Stimulated activated CD8-positive, alpha-beta memory T cell treated with anti-CD3 and anti-CD28 coated beads, Interleukin-15, amount 100 ng/mL, for 48 hours (primary cell): ENCODE measurements at places on chromosomes 3 and 15.
A peak's percentile ranks its signal among the peaks of the same experiment; 100 is the strongest.

- no peak for DNase-seq
Observed at GRCh38 chr3:42497009-42497731, 5.3 kb upstream of the VIPR1 start.

DNA sequence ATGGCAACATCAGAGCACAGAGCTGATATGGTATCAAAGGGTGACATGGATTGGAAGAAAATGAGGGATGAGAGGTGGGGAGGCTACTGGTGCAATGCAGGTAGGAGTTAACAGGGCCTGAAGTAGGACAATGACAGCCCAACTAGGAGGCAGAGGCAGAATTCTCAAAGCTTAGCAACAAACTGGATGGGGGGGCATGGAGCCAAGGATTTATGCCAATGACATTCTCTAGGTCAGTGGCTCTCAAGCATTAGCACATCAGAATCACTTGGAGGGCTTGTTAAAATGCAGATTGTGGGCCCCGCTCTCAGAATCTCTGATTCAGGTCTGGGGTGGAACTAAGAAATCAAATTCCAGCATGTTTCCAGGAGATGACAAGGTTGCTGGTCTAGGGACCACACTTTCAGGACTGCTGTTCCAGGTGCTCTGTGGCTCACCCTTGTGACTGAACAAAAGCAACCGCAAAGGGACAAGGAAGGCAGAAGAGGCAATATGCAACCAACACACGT is 98.0 kb upstream of the TNIK start:
- DNase-seq = no peak

GRCh38 chr15:34271493-34271892 is 46.7 kb downstream of the EMC4 start:
- no peak for DNase-seq

DNA sequence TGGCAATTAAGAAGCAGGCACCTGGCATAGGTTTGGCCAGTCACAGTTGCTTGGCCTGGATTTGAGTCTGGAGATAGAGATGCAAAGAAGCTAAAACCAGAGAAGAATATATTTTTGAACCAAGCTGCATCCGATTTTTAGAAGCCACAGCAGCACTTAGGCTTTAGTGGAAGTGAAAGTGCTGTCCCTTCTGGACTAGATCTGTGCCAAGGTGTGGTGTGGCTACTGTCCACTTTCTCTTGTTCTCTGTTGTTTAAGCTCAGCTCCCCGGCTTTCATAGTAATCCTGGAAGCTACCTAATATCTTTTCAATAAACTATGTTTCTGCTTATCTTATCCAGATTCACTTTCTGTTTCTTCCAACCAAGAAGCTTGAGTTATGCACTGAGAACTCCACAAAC is 183.4 kb upstream of the THRB start:
- no peak for DNase-seq

GRCh38 chr3:195859061-195859845 is 47.5 kb upstream of the MUC4 start:
- peak; percentile 29 for DNase-seq

DNA sequence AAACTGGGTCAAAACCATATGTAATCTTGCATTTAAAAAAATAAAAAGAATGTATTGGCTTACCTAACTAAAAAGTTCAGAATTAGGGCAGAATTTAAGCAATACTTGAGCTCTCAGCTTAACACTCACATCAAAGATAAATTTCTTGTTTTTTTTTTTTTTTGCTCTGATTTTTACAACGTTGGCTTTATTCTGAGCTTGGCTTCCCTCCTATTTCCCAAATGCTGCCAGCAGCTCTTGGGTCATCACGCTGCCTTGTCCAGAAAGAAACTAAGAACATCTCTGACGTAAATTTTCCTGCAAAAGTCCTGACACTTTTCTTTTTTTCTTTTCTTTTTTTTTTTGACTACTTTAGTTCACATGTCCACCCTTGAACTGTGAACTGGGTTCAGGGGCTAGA is 150.6 kb upstream of the TGFBR2 start:
- no peak for DNase-seq
